CD4-positive, alpha-beta memory T cell (primary cell): ENCODE measurements at places on chromosomes 4 and X. TPM values are rescaled to one million over a fixed set of nuclear protein-coding genes. Genes with fewer than 3 reads are reported as not detected.

KIAA1210 gene
- total RNA-seq = not detected

DGAT2L6 gene
- total RNA-seq = not detected

RAB9B gene
- total RNA-seq = 0.26 TPM

NHS gene
- 0.09 TPM for total RNA-seq

DAPP1 gene
- 21.3 TPM for total RNA-seq

ETDA gene
- not detected for total RNA-seq

LEF1 gene
- 382 TPM for total RNA-seq

GRCh38 chr4:993111-994029 lies at the start of gene SLC26A1:
TSS of gene SLC26A1 (minus strand) at chr4:993404. CDS start at chr4:991703, 1,701 bp downstream.
- DNase-seq = no peak
- H3K36me3 ChIP-seq = no peaks in the 10 kb centered on the region
- no peaks in the 10 kb centered on the region for H3K27me3 ChIP-seq
- H3K27ac ChIP-seq = no peak within 1 kb of the TSS
- H3K4me3 ChIP-seq = no peak within 1 kb of the TSS

DNA sequence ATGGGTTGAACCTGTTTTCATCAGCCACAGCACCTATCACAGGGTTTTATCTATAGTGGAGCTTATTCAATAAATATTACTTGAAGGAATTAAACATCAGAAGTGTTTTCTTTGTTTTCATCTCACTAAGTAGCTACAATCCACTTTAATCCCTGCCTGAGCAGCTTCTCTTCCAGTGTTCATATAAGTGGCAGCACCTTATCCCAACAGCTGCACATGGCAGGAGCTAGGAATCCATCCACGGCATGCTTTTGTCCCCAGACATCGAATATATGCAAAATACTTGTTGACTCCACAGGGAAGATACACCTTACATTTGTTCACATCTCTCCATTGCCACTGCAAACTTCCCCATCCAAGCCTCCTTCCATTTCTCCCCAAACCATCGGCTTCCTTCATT lies 549.8 kb upstream of the FAM241A start:
- no peaks in the 10 kb centered on the region for H3K27me3 ChIP-seq
- H3K36me3 ChIP-seq = no peaks in the 10 kb centered on the region
- no peaks in the 10 kb centered on the region for H3K4me1 ChIP-seq
- no peak for DNase-seq
- no peak overlapping the region for H3K4me3 ChIP-seq
- H3K27ac ChIP-seq = no peak overlapping the region

DNA sequence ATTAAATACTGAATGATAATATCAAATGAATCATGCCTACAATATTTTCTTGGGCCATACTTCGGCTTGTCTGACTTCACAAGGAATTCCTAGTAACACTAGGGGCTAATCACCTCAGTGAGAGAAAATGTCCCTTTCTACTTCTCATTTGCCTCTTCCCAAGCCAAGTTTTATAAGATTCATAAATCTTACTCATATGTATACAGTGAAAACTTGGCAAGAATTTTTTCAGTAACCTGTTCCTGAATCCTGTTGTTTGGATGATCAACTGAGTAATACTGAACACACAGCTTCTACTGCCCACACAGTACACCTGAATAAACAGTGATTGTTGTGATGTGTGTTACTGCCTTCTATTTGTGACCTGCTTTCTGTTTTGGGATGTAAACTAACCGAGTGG lies 16.5 kb downstream of the TMPRSS11E start:
- H3K4me1 ChIP-seq = no peaks in the 10 kb centered on the region
- H3K27ac ChIP-seq = no peak overlapping the region
- no peaks in the 10 kb centered on the region for H3K27me3 ChIP-seq
- H3K36me3 ChIP-seq = no peaks in the 10 kb centered on the region
- no peak for DNase-seq
- no peak overlapping the region for H3K4me3 ChIP-seq

- H3K27me3 ChIP-seq = no peaks in the 10 kb centered on the region
- no peak within 1 kb of the TSS for H3K27ac ChIP-seq
- DNase-seq = no peak
- no peak within 1 kb of the TSS for H3K4me3 ChIP-seq
These were observed at the start of gene FOXP3 for GRCh38 chrX:49264460-49264859. TSS of gene FOXP3 (minus strand) at chrX:49264710. CDS start at chrX:49258505, 6,205 bp downstream.

DNA sequence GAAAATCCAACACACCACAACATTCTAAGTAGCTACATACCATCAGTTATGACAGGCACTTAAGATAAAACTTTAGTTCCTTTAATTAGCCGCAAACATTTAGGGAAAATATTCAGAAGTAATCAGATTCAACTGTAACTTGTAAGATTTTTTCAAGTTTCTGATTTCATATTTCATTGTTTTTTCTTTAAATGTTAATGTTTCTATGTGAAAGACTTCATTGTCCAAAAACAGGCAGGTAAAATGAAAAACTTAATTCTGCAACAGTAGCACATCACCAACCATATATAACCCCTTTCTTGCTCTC lies 11.6 kb upstream of the ODAM start:
- no peaks in the 10 kb centered on the region for H3K27me3 ChIP-seq
- no peak overlapping the region for H3K4me3 ChIP-seq
- no peaks in the 10 kb centered on the region for H3K4me1 ChIP-seq

- H3K27ac ChIP-seq = no peak overlapping the region
- no peak for DNase-seq
- H3K27me3 ChIP-seq = no peaks in the 10 kb centered on the region
- H3K4me1 ChIP-seq = no peaks in the 10 kb centered on the region
These were observed 132.3 kb upstream of the VCX3A start for GRCh38 chrX:6667048-6667768.

DNA sequence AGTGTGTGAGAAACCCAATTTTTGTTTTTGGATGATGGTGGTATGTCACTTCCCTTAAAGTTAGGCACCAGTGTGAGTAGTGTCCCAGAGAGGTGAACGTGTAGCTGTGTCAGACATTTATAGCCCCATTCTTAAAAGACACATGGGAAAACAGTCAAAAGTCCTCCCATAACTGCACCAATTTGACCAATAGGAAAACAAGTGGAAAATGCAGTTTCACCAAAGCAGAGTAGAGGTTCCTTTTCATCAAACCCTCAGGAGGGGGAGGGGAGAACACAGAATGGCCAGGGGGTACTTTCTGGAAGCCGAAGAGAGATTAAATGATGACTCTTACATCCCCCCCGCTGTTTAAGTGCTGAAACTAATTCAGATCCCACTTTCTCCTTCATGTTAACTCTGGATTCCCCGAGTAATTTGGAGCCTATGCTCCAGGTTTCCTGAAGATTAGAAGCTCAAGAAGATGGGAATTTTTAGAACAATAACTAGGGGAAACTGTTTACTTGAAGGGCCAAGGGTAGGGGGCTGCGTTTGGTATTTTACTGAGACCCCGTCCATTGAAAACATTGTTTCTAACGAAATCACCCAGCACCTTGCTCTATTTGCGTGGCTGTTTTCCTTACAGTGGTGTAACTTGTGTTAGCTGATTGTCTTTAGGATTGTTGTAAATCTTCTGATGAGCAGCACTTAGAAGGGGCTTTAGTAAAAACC lies 2.1 kb upstream of the LEF1 start:
- no peak overlapping the region for H3K27ac ChIP-seq
- no peak for DNase-seq
- H3K36me3 ChIP-seq = no peaks in the 10 kb centered on the region
- H3K4me1 ChIP-seq = peaks cover 43% of the 10 kb centered on the region

DNA sequence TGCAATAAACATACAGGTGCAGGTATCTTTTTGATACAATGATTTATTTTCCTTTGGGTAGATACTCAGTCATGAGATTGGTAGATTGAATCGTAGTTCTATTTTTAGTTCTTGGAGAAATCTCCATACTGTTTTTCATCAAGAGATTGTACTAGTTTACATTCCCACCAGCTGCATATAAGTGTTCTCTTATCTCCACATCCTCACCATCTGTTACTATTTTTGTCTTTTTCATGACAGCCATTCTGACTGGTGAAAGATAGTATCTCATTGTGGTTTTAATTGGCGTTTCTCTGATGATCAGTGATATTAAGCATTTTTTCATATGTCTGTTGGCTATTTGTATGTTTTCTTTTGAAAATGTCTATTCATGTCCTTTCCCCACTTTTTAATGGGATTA lies 202.2 kb downstream of the RAPGEF2 start:
- no peak overlapping the region for H3K27ac ChIP-seq
- no peaks in the 10 kb centered on the region for H3K4me1 ChIP-seq
- H3K4me3 ChIP-seq = no peak overlapping the region

DNA sequence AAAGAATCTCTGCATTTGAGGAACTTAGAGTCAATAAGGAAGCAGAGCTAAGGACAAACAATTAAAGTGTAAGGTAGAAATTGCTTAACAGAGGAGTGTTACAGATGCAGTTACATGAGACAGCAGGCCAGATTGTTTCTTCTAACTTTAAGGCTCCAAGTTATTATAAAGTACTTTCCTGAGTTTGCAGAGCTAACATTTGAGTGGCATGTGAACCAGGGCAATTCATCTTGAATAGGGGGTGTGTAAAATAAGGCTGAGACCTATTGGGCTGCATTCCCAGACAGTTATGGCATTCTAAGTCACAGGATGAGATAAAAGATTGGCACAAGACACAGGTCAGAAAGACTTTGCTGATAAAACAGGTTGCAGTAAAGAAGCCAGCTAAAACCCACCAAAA lies 7.6 kb upstream of the LNX1 start:
- no peak overlapping the region for H3K4me3 ChIP-seq
- H3K36me3 ChIP-seq = no peaks in the 10 kb centered on the region
- no peak overlapping the region for H3K27ac ChIP-seq
- no peaks in the 10 kb centered on the region for H3K4me1 ChIP-seq
- DNase-seq = no peak
- H3K27me3 ChIP-seq = no peaks in the 10 kb centered on the region

GRCh38 chr4:120777459-120777858 lies 145.1 kb downstream of the PRDM5 start:
- H3K36me3 ChIP-seq = no peaks in the 10 kb centered on the region
- no peak for DNase-seq
- H3K4me3 ChIP-seq = no peak overlapping the region
- H3K27ac ChIP-seq = no peak overlapping the region
- H3K4me1 ChIP-seq = no peaks in the 10 kb centered on the region
- H3K27me3 ChIP-seq = no peaks in the 10 kb centered on the region

DNA sequence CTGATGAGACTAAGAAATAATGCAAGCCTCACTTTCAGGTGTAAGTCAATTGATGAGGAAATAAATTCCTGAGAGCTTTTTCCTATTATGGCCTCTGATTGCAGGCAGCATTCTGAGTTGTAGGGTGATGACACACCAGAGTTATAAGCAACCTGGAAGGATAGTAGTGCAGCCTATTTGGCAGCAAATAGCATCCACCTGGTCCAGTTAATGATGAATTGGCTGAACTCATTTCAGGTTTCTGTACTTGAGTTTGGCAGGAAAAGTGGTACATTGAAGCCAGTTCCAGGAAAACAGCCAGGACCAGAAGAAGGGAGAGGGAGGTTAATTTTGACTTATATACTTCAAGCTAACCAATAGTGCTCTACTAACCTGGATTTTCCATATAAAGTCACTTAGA lies 316.8 kb downstream of the NAF1 start:
- H3K27ac ChIP-seq = no peak overlapping the region
- no peaks in the 10 kb centered on the region for H3K27me3 ChIP-seq
- no peaks in the 10 kb centered on the region for H3K36me3 ChIP-seq
- DNase-seq = no peak

DNA sequence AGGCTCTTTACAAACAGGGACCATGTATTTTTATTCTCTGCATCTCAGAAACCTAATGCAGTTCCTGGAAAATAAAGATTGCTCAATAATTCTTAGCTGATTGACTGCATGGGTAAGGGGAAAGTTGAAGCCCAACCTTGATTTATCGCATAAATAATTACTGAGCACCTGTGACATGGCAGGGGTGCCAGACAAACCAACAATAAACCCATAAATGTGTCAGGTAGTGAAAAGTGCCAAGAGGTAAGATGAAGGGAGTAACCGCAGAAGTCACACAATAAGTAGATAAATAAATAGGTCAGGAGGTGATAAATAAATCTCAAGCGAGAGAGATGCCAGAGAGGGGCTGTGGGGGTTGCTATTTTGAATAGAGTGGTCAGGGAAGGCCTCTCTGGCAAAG lies 20.1 kb upstream of the AP1S2 start:
- H3K27me3 ChIP-seq = no peaks in the 10 kb centered on the region
- DNase-seq = no peak
- H3K36me3 ChIP-seq = no peaks in the 10 kb centered on the region
- H3K4me3 ChIP-seq = no peak overlapping the region
- no peaks in the 10 kb centered on the region for H3K4me1 ChIP-seq
- H3K27ac ChIP-seq = no peak overlapping the region
